HT1080 (cell line): ENCODE measurements at places on chromosomes 1 and 21.
A peak's percentile ranks its signal among the peaks of the same experiment; 100 is the strongest.

GRCh38 chr1:109385417-109385816, 12.3 kb downstream of the SORT1 start:
- DNase-seq, result no peak

- DNase-seq, result no peak
Observed at GRCh38 chr1:55064071-55064581, 24.8 kb downstream of the PCSK9 start.

- no peak for DNase-seq
Observed at GRCh38 chr1:110360431-110360830, 21.3 kb downstream of the RBM15 start.

- no peak for DNase-seq
Observed at GRCh38 chr1:39524171-39524570, 32.7 kb downstream of the BMP8A start.

GRCh38 chr1:50605186-50605875, 182.1 kb upstream of the DMRTA2 start:
- DNase-seq, result peak; percentile 42

DNA sequence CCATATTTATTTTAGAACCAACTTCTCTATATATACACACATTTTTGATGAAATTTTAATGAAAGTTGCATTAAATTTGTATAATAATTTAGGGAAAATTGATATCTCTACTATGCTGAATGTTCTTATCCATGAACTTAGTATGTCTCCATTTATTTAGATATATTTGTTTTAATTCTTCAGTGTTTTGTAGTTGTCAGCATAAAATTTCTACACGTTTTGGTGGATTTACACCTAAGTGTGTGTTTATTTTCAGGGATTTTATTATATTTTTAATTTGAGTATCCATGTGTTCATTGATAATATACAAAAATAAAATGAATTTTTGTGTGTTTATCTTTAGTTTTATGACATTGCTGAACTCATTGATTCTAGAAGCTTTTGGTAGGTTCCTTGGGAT, 36.7 kb downstream of the PCBP3 start:
- no peak for DNase-seq

- DNase-seq, result no peak
Observed at GRCh38 chr1:185843986-185844385, 109.8 kb downstream of the HMCN1 start.

DNA sequence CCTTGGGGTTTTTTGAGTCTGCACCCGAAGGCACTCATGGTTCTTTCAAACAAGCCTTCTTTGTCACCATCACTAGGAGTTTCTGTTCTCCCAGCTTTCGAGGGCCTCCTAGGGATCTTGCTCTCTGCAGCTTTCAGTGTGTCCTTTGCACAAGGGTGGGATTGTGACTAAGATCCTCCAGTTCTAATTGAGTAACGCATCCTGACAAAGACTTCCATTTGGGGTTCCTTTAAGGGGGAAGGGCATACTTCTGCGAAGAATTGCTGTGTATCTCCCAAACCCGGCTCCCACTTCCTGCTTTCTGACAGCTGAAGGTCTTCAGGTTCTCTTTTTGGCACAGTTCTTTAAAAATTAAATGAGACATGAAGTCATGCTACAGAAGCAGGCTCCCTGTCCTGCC, 139.4 kb downstream of the EDEM3 start:
- no peak for DNase-seq

DNA sequence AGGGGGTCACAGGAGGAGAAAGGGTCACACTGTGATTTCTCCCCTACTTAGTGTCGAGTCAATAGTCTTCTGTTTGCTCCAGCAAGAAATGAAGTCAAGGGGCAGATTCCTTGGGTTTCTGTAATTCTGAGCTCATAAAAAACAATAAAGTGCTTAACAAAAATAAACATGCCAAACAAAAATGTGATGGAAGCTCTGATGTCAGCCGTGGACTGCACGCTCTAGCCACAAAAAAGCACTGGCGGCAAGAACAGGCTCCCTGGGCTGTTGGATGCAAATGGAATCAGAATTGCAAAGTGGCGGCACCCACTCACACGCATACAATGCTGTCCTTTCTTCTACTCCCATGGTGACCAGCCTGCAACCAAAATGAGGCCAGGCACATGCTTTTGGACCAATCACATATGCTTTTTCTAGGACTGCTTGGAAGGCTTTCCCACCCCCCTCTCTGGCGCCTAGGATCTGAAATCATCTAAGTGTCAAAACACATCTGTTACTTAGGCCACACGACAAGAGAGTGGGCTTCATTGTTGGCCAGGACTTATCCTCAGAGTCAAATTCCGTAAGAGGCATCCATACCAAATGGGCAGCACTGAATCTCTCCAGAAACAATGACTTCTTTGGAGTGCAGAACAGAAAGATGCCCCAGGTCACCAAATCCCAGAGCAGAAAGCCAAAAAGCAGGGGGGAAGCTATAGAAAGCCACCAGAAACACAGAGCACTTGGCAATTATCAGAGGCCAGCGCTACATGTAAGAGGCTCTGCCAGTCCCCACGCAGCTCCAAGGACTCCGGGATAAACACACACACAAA, 9.2 kb downstream of the C1orf198 start:
- no peak for DNase-seq

- no peak for DNase-seq
Observed at GRCh38 chr1:8239306-8240023, 78.4 kb upstream of the SLC45A1 start.

DNA sequence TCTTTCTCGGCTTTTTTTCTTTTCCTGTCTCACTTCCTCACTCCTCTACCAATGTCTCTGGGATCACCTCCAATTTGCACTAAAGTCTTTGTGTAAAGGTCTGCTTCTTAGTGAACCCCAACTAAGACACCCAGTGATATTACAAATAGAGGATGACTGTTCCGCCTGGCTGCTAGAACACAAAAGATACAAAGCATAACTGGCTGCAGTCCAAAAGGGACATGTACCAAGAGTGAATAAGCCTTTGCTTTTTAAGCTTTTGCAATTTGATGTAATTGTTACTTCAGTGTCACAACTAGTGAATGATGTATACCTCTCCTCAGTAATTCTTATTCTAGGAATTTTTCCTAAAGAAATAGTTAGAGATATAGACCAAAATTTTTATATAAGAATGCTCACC, 82.8 kb upstream of the BEND5 start:
- DNase-seq, result peak; percentile 52

DNA sequence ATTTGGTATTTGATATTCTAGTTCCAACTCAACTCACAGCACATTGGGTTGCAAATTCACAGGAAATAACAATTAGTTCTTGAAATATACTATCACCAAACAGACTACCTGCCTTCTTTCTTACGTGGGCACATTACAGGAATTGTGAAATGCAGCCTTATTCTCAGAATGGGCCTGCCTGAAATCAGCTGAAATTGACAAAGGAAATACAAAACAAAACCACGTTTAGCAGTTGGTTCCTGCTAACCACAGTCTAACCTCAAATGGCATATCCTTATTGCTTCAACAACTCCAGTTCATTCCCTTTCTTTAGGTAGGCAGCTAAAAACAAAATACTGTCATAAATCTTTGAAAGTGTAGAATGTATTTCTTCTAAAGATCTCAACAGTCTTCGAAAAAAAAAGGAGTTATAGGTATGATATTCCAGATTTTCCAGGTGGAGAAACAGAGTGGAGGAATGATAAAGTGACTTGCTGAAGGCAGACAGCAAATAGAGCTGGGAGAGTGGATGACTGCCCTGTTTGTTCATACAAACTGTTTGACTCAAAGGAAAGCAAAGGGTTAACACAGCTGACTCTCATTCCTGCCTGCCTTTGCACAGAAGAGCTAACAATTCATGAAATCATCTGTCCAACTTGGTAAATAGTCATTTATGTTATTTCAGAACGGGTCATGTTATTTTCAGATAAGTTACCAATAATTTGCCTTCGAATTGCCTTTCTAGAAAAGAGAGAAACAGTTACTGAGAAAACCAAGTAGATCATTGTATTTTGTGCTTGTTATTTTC, 1.6 kb upstream of the GREM2 start:
- no peak for DNase-seq

- no peak for DNase-seq
Observed at GRCh38 chr1:1205769-1206375, 520 bp downstream of the TNFRSF18 start.

DNA sequence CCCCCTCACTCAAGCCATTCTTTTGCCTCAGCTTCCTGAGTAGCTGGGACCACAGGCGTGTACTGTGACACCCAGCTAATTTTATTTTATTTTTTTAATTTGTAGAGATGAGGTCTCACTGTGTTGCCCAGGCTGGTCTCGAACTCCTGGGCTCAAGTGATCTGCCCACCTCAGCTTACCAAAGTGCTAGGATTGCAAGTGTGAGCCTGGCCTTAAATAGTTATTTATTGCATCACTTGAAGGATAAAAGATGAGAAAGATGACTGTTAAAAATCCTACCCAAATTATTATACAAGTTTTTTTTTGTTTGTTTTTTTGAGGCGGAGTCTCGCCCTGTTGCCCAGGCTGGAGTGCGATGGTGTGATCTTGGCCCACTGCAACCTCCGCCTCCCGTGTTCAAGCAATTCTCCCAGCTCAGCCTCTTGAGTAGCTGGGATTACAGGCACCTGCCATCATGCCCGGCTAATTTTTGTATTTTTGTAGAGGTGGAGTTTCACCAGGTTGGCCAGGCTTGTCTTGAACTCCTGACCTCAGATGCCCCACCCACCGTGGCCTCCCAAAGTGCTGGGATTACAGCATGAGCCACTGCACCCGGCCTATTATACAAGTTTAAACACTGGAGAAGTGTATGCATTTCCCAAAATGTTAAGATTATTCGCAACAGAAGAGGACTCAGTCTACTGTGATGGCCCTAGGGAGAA, 2.3 kb downstream of the UTP11 start:
- no peak for DNase-seq

DNA sequence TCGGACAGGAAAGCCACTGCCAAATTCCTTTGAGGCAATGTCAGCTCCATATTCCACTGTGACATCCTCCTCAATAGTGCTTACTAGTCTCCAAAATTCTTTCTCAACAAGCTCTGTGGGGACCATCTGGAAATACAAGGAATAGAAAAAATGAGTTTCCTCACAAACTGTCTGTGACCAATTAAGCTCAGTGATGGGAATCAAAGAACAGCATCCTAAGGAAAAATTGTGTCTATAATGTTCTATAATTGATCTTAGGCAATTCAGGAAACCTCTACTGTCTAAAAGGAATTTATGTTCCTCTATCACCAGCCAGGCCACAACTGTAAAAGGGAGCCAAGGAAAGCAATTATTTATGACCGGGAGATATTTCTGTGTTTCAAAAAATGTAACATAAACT, 46.1 kb upstream of the SYT2 start:
- DNase-seq, result no peak

DNA sequence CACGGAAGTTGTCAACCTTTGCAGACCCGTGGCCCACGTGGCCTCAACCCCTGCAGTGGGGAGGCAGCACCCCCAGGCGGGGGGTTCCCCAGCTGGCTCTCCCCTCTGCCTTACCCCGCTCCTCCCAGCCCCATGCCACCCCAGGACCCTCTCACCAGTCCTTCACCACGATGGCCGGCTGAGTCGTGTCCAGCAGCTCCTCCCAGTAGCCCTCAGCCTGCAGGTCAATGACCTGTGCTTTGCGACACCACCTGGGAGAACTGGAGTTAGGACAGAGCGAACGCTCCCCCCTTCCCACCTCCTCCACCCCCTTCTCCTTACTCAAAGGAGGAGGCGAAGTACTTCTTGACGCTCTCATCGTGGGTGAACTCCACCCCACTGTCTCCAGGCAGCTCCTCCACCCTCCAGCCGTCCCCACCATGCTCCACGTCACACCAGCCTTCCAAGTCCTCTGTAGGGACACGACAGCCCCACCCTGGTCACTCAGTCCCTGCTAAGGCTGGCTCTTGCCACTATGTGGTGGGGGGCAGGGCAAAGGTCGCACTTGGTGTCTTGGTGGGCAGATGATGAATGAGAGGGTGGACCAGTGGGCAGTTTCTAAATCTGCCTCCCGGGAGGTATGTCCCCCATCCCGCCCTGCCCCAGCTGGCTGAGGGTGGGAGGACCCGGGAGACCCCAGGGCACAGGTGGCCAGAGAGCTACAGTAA, 4.5 kb downstream of the FBXO2 start:
- DNase-seq, result no peak

DNA sequence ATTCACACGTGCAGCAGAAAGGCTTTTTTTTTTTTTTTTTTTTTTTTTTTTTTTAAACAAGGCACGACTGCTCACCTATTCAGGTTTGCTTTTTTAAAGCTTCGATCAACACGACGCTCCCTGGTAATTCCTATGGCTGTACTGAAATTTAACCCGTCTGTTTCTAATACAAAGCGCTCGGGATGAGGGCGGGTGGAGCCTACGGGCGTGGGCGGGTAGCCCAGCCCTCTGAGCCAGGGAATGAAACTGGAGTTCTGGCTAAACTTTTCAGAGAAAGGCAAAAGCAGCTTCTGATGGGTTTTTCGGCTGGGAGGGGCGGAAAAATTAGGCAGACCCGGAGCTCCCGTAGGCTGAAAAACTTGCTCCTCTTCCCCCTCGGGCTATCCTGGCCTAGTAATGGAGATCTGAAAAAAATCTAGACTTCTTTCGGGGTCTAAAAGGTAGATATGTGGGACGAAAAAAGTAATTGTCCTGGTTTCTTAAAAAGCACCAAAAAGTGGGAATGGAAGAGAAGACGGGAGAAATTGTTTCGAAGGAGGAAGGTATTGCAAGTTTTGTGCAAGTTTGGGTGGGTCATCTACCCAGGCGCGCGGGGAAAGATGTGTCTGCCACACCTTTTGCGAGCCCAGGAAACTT, 7.4 kb downstream of the NR5A2 start:
- DNase-seq, result no peak

DNA sequence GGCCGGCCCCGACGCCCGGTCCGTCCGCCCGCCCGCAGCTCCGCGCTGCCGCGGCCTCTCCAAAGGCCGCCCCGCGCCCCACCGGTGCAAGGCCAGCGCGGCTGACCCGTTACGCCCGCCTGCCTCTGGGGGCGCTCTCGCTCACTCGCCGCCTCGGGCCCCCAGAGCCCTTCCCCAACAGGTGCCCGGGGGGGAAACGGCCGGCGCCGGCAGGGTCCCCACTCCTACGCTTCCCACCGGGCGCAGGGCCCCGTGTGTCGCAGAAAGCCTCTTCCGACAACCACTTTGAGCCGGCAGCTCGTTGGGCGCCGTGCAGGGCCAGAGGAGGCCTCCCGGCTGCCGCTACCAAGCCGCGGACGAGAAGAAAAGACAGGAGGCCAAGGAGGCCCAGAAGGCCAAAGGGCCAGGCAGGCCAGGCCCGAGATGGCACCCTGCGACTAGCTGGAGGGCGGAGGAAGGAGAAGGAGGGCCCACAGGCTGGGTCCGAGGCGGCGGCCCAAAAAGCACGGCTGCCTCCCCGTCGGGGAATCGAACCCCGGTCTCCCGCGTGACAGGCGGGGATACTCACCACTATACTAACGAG, 64.9 kb upstream of the FCGR2A start:
- peak; percentile 87 for DNase-seq

GRCh38 chr1:218890451-218890850, 283.2 kb upstream of the LYPLAL1 start:
- DNase-seq, result no peak

DNA sequence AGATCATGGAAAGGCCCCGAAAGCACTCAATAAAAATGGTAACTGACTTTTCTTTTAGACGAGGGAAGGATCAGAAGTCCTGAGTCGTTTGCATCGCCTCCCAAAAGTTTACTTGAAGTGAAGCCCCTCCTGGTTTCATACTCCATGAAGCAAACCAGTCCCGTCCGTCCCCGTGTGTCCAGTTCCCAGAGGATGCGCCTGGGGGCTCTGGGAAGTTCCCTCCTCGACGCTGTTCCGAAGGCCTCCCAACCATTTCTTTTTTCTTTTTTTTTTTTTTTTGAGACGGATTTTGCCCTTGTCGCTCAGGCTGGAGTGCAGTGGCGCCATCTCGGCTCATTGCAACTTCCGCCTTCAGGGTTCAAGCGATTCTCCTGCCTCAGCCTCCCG, 661 bp upstream of the OSCP1 start:
- DNase-seq, result no peak

GRCh38 chr1:31897526-31898100, 40.6 kb downstream of the PTP4A2 start:
- DNase-seq, result no peak
